Stimulated activated CD4-positive, alpha-beta T cell treated with anti-CD3 and anti-CD28 coated beads, Interleukin-12 subunit alpha, Interleukin-12 subunit beta, amount 100 ng/mL, for 24 hours (primary cell): ENCODE measurements at places on chromosomes 7 and 10.

DNA sequence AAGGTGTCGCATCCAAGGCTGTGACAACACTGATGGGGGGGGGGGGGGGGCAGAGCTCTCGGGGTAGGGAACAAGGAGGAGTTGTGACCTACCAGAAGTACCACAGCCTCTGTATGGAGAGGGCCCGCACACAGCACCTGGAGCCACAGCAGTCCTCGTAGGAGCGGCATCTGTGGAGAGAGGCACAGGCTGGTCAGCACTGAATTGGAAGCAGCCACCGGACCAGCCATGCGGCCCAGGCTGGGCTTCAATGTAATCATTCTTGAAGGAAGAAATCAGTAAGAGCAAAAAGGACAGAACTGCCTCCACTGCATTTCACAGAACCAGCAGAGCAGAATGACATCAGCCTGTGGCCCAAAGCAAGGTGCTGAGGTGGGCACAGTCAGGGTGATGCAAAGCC lies 74.8 kb downstream of the VOPP1 start:
- DNase-seq: no peak

GRCh38 chr10:20380401-20380800 lies 516.7 kb downstream of the NEBL start:
- no peak for DNase-seq

- DNase-seq: no peak
Observed at GRCh38 chr10:93680412-93681047, 21.9 kb downstream of the FRA10AC1 start.

DNA sequence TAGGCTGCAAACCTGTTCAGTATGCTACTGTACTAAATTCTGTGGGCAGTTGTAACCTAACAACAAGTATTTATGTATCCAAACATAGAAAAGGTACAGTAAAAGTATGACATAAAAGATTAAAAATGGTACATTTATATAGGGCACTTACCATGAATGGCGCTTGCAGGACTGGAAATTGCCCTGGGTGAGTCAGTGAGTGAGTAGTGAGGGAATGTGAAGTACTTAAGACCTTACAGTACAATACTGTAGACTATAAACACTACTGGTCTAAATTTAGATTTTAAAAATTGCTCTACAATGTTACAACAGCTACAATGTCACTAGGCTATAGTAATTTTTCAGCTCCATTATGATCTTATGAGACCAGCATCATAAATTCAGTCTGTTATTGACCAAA lies 146.0 kb upstream of the GNAI1 start:
- DNase-seq: no peak
